GM03348 (cell line): ENCODE measurements at places on chromosomes 11 and 22.

DNA sequence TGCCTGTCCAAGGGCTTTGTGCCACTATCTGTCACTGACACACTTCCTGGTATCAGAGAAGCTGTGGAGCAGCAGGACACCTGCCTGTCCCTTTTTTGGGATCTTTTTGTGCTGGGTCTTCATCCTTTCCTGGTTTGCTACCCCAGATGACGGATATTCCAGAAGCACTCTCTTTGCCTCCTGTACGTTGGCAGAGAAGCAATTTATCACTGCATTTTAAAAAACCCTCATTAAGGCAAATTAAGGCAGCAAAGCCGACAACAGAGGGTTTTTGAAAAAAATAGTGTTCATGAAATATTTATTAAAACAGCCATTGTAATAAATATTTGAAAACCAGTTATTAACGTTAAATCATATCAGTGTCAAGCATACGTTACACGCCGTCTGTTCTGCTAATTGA, 209.6 kb upstream of the NTM start:
- DNase-seq = no peak

DNA sequence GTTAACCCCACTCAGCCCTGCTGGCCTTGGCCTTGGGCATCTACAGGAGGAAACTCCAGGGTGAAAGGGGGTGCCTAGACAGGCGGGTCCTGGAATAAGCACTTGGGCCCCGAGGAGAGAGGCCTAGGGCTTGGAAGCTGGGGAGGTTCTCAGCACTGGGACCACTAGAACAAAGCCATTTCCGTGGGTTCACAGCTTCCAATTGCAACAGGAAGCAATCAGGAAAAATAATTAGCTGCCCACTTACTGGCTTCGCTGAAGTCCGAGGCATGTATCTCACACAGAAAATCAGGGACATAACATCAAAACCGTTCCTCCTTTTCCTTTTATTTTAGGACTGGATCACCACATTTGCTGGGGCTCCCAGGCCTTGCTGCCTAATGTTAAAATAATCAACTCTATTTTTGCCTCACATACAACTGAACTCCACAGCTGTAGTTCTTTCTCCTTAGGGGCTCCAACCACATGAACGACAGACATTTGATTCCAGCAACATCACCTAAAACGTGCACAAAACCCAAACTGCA, 161.1 kb upstream of the GRK3 start:
- peak; percentile 2 for DNase-seq

GRCh38 chr11:35058669-35059434, 80.1 kb upstream of the CD44 start:
- DNase-seq = no peak

GRCh38 chr11:36485298-36486002, 24.6 kb downstream of the TRAF6 start:
- no peak for DNase-seq

DNA sequence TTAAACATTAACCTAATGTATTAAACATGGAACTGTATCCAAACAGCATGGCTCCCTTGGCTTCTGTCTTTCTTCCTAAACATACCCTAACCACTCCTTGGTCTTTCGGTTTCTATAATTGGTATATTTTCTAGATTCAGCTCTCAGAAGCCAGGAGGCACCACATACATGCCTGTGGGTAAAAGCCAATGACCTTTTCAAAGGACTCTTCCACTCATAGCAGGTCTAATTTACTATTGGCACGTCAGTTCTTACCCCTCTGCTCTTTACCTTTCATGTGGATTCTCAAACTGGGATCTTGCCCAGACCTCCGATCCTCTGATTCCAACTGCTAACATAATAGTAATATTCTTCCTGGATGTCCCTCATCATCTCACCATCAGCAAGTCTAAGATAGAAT, 835.1 kb downstream of the NTM start:
- DNase-seq = no peak

GRCh38 chr11:8031248-8032115, 44.3 kb downstream of the EIF3F start:
- no peak for DNase-seq

- no peak for DNase-seq
Observed at GRCh38 chr11:12196308-12196707, 85.9 kb downstream of the MICAL2 start.

- DNase-seq = no peak
Observed at GRCh38 chr11:81989093-81989492, 744.6 kb downstream of the FAM181B start.

GRCh38 chr22:30782613-30783012, 87.9 kb downstream of the OSBP2 start:
- no peak for DNase-seq

DNA sequence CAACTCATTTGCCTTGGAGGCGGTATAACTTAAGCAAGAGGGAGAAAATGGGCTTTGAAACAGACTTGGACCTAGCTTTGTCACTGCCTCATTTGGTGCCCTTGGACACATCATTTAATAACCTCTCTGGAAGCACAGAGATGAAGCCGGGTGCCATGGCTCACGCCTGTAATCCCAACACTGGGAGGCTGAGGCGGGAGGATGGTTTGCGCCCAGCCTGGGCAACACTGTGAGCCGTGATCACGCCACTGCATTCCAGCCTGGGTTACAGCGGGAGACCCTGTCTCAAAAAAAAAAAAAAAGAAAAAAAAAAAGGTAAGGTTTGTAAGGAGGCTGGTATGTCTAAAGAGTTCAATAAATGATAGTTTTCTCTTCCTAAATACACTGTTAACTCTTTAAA, 806 bp downstream of the COA4 start:
- no peak for DNase-seq

- DNase-seq = no peak
Observed at GRCh38 chr11:101187748-101188147, 58.1 kb upstream of the PGR start.

- no peak for DNase-seq
Observed at GRCh38 chr11:65310736-65311135, 3.9 kb upstream of the CDC42EP2 start.

GRCh38 chr11:10429526-10429925, 25.5 kb upstream of the AMPD3 start:
- DNase-seq = no peak

DNA sequence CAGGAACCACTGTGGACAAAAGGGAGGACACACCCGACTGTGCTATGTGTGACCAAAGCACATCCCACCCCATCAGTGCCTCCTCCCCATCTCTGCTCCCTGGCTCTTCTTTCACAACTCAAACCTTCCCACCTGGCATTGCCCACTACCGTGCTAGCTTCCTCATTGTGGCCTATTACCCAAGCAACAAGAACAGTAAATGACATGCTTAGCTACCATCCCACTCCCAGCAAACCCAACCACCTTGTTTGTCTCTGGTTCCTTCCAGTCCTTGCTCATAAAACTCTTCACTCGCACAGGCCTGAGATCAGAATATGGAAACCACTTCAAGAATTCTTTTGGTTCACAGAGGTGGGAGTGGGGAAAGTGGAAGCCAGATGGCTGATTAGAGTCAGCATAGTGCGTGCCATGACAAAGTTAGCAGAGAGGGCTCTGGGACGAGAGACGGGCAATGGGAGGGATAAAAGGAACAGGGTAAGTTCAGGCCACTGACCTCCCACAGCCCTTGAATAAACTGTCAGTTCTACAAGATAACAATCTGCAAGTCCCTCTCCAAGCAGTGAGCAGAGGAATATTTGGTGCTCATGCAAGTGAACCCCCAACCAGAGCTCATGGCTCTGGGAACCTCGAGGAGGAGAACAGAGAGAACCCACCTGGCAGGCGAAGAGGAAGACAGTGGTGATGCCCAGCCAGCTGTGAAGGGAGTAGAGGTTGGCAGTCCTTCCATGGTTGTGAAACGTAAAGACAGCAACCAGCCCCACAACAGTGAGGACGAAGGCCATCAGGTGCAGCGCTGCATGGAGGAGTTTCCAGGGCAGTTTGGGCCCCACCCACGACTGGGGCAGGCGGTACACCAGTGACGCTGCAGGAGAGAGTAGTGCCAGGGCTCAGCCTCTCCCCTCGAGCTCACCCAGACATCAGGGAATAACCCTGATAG, 8.3 kb downstream of the CYB561A3 start:
- DNase-seq = no peak

- DNase-seq = peak; percentile 90
Observed at GRCh38 chr22:27581688-27582087, 219.9 kb downstream of the MN1 start.

- DNase-seq = no peak
Observed at GRCh38 chr11:129815596-129816461, at the start of gene TMEM45B. TSS of gene TMEM45B (plus strand) at chr11:129815848. CDS start at chr11:129852483, 36,635 bp downstream.

- peak; percentile 81 for DNase-seq
Observed at GRCh38 chr22:41919357-41920224, 4.7 kb upstream of the SHISA8 start.

GRCh38 chr11:80993536-80993935, 1552.7 kb upstream of the TENM4 start:
- peak; percentile 41 for DNase-seq

- no peak for DNase-seq
Observed at GRCh38 chr11:115918576-115918975, 414.4 kb upstream of the CADM1 start.

GRCh38 chr11:122678406-122678805, 22.9 kb downstream of the UBASH3B start:
- no peak for DNase-seq

DNA sequence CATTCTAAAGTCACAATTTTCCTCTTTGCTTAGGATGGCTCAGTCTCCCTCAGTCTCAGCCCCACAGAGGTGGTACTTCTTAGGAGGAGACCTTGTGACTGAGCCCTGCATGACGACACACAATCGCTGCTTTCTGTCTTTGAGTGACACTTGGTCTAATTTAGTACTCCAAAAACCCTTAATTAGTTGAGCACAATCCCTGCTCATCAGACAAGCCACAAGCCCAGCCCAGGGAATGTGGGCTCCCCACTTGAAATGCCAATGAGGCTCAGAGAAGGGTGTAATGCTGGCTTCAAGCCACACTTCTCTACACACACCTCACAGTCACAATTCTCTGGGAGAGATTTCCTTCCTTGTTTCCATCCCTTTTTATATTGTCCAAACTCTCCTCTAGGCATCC, 101.8 kb downstream of the FEZ1 start:
- DNase-seq = no peak

DNA sequence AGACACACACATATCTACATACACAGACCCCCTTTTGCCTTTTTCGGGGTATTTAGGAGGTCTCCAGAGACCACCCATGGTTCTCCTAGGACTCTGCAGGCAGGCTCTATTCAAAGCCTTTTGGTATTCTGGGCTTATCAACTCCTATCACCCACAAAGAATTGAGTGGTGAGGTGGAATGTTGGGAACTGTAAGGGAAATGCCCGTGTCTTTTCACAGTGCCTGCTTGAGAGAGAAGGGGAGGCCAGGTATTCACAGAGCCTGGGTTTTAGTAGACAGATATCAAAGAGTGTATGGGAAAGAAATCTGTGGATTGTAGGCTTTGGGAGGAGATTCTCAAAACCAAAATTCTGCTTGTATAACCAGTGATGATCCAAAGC, 44.0 kb upstream of the CSNK2A3 start:
- DNase-seq = no peak

GRCh38 chr11:9605742-9606141, 32.3 kb downstream of the WEE1 start:
- no peak for DNase-seq

GRCh38 chr22:42641801-42642413, 1.5 kb upstream of the ATP5MGL start:
- DNase-seq = no peak
